ENCODE measurements at places on chromosomes 4 and X.

GRCh38 chr4:89563431-89563830 lies 255.8 kb upstream of the GPRIN3 start:
- no peak for DNase-seq

- no peak for DNase-seq
Observed at GRCh38 chr4:146478009-146478408, 43.7 kb downstream of the SLC10A7 start.

- DNase-seq: no peak
Observed at GRCh38 chr4:7511525-7511924, 76.8 kb upstream of the PSAPL1 start.

DNA sequence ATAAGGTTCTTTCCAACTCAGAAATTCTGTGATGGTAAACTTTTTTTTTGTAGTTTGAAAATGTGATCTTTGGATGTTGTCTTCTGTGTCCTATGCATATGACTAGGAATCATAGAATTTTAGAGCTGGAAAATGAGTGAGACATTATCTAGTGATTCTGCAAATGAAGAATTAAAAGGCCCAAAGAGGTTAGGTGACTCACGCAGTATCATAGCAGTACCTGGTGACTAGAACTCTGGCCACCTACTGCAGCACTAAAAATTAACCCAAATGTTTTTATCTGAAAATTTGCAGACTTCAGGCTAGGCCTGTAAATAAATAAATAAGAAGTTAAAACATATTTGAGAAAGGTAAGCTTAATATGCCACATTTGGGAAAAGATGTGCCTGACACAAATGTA lies 52.8 kb downstream of the NFKB1 start:
- no peak for DNase-seq

DNA sequence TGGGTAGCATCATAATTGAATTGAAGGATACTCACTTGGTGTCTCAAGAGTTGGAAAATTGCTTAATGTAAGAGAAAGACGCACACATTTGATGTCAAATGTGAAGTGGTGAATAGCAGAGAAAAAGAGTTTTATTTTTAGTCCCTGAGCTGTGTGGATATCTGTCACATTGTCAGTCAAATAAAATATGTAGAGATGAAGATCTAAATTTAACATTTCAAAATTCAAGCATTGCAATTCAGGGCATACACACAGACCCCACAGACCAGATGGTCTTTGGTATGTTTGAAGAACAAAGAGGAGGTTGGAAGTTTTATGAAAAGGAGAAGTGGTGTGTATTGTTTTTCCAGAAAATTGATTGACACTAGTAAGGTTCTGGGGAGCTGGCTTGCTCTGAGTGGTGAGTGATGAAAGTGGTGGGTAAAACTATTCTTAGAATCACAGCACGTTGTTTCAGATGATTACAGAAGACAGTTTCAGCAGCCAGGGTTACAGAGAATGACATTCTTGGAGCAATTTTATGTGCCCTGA lies 44.9 kb upstream of the BBS12 start:
- DNase-seq: no peak

DNA sequence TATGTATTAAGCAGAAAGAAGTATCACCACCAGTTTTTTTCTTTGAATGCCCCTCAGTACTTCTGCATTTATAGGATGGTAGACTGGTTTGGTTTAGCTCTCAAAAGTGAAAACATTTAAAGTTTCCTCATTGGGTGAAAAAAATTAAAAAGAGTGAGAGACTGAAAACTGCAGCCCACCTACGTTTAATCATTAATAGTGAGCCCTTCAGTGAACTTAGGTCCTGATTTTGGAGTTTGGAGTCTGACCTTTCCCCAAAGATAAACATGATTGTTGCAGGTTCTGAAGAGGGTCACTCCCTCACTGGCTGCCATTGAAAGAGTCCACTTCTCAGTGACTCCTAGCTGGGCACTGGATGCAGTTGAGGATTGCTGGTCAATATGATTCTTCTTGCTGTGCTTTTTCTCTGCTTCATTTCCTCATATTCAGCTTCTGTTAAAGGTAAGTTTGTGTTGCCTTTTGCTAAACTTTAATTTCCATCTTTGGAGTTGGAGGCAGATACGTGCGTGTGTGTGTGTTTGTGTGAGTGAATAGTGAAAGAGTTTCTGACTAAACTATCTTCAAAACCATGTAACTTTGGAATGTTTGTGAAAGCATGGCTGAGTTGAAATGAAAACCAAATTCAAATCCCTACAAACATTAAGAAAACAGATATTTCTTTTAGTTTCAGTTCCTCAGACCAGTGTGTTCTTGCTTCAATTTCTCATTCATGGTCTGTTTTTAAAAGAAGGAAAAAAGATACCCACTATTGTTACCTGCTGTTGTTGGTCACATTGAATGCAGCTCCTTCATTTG lies at the start of gene MTTP:
MTTP (plus strand) TSS at position 295 of the 795 bp plus-strand sequence; CDS start at position 381, 86 bp downstream.
- no peak for DNase-seq

DNA sequence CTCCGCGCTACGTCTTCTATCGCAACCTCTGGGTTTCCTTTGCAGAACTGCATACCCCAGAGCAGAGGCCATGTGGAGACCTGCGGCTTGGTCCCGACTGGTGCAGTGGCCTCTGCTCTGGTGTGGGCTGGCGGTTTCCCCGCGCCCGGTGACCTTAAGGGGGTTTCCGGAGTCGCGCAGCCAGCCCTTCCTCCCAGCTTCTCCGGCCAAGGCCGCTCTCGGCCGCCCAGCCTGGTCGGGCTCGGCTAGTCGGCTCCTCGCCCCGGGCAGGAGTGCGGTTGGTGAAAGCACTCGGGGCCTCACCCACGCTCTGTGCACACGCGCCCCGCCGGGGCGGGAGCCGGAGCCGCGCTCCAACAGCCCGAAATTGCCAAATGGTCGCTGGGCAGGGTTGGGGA lies 84.9 kb downstream of the BCOR start:
- peak; percentile 28 for DNase-seq

- no peak for DNase-seq
Observed at GRCh38 chr4:53644607-53645006, 53.3 kb upstream of the LNX1 start.

DNA sequence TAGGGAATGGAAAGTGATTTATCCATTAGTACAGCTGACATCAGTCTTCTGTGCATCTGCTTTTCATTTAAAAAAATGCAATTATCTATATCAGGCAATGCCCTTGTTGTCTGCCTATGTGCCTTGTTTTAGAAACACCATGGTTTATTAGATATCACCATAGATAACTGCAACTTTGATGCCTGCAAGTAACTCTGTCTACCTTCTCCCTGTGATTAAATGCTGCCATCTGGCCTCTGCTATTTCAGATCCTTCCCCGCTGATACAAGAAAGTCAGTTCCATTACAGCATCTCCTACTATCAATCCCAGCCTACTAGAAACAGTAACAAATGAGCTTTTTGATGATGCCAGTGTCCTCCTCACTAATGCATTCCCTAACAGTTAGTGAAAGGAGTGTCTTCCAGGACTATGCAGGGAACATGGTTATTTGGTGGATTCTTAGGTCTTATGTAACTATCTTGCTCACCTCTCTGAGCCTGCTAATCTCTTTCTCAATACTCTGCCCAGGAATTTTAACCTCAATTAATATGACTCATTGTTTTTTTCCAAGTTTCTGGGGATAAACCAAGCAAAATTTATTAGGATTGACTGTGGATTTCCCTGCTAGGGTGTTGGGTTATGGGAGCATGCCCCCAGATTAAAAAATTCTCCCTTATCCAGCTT lies 444.9 kb downstream of the RAPGEF2 start:
- no peak for DNase-seq

DNA sequence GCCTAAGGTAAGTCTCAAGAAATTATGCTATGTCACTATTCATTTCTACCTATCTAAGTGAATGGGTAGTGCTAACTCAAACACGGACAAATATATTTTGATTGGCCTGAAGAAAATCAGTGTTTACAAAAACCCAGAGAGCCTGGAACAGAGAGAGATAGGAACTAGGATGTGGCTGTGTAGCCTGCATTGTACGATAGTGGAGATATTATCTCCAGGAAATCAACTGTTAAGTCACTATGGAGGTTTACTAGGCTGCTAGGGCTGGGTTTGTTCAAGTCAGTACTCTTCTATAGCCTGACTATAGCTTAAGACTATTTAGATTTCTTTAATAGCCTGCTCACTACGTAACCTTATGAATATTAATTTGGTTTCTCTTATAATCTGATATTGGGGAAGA lies 127.9 kb downstream of the TACR3 start:
- DNase-seq: no peak

GRCh38 chr4:87669373-87669772 lies 19.3 kb downstream of the DMP1 start:
- no peak for DNase-seq
